ENCODE measurements at places on chromosomes 3 and 15. TPM values are rescaled to one million over a fixed set of nuclear protein-coding genes. Genes with fewer than 3 reads are reported as not detected.

DNA sequence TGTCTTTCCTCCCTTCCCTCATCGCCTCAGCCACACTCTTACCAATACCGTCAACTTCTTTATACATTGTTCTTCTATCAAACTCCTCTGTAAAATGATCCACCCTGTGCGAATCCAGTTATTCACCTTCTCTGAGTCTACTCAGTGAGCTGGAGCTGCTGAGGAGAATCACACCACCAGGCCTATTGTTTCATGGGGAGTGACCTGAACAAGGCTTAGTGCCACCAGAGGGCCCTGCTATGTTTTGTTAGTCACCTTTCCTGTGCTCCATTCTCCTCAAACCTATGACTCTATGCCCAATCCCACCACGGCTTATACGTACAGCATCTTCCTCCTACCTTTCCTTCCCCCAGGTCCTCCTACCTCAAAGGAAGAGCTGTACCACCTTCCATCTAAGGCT lies 50.4 kb upstream of the MED12L start:
- no peak for DNase-seq

GRCh38 chr3:168260859-168261258 lies 165.1 kb upstream of the GOLIM4 start:
- no peak for DNase-seq

The SCN5A gene
- 2.0 TPM for polyA plus RNA-seq

The UCN2 gene
- polyA plus RNA-seq = 0.32 TPM

GRCh38 chr3:104755791-104756190 lies 610.9 kb upstream of the ALCAM start:
- DNase-seq = no peak

- DNase-seq = no peak
Observed at GRCh38 chr3:43873723-43874122, 183.0 kb downstream of the ABHD5 start.

DNA sequence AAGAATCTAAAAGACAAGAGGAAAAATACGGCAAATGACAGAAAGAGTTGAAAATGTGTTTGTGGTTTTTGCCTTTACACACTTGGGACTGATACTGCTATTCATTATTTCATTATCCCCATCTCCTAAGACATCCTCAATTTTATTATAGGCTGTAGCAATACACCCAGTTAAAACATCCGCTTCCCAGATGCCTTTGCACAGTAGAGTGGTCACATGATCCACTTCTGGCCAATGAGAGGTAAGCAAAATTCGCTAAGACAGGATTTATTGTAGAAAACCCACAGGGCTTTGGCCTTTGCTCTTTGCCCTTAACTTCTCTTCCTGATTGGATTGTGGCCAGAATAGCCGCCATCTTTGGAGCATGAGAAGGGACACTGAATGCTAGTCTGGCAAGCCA lies 53.2 kb upstream of the BOC start:
- no peak for DNase-seq

DNA sequence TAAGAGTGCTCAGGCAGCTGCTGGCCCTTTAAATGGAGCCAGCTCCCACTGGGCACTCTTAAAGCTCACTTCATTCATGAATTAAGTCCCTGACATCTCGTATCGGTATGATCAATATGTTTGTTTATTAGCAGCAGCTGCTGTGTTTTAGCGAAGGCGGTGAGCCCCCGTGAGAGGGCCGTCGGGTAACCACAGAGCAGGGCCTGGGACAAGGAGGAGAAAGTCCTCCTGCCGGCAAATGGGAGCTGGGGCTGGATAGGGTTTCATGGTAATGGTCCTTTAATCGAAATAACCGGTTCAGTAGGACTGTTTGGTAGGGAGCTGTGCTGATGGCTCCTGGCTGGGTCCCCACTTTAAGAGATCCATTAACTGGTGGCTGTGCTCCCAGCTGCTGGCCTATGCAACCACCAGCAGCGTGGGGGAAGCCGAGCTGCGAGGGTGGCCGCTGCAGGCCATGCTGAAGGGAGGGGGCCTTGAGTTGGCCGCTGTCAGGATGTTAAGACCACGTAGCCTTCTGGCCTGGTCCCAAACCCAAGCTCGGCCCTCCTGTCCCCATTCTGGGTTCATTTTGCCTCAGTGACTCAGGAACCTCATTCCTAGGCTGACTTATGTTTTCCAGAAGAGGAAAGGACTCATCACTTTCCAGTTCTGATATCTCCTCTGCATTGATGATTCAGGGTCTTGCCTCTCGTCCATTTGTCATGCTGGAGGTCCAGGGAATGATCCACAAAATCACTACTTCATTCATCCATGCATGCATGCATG lies 67.6 kb upstream of the NTRK3 start:
- no peak for DNase-seq

The ZMYND10 gene
- 28.6 TPM for polyA plus RNA-seq

GRCh38 chr3:104526901-104527401 lies 839.8 kb upstream of the ALCAM start:
- no peak for DNase-seq

GRCh38 chr3:181328346-181328745 lies 338.8 kb upstream of the DNAJC19 start:
- no peak for DNase-seq

DNA sequence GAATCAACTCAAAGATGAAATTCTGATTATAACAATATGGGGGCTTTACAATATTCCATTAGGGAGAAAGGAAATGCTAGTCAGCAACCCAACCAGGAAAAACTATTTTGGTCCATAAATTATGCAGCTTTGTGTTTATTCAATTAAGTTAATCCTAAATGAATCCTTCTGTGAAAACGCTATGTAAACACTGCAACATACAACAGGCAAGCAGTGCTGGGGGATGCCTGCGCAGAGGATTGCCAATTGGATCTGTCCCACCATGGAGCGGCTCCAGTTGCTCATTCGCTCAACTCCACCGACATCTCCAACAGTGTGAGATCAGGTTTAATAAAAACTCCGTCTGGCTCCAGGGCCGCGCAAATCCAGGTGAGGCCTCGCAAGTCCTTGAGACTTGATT lies 290.5 kb upstream of the VEPH1 start:
- DNase-seq = peak; percentile 70

- DNase-seq = peak; percentile 25
Observed at GRCh38 chr3:188792793-188793192, 379.0 kb upstream of the TPRG1 start.

DNA sequence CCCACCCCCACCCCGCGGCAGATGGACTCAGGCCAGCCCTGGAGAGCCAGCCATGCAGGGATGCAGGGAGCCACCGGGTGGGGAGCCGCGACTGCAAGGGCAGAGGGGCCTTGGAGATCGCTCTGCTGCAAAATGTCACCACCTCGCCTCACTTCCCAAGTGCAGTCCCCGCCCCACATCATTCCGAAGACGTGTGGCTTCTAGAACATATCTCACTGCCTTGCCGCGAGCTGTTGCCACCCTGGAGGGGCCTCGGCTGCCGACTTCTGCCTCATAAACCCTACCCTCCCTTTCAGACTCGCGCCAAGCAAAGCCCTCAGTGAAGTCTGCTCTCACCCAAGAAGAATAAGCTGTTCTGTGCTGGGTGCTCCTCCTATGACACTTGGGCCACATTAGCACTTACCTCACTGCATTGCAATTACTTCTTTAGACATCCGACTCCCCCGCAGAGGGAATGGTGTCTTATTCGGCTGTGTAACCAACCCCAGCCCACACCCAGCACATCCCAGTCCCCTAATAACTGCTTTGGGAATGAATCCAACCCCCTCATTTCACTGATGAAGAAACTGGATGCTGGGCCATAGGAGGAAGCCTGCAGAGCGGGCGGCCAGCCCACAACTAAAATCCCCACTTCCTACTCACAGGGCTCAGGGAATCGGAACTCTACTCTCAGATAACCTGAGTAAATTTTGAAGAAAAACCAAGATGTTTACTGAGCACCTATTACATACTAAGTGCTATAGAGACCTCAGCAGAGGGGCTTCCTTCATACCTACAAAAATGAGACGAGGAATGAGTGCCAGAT lies 8.6 kb downstream of the TLE3 start:
- DNase-seq = no peak

The ZNF502 gene
- 9.3 TPM for polyA plus RNA-seq

DNA sequence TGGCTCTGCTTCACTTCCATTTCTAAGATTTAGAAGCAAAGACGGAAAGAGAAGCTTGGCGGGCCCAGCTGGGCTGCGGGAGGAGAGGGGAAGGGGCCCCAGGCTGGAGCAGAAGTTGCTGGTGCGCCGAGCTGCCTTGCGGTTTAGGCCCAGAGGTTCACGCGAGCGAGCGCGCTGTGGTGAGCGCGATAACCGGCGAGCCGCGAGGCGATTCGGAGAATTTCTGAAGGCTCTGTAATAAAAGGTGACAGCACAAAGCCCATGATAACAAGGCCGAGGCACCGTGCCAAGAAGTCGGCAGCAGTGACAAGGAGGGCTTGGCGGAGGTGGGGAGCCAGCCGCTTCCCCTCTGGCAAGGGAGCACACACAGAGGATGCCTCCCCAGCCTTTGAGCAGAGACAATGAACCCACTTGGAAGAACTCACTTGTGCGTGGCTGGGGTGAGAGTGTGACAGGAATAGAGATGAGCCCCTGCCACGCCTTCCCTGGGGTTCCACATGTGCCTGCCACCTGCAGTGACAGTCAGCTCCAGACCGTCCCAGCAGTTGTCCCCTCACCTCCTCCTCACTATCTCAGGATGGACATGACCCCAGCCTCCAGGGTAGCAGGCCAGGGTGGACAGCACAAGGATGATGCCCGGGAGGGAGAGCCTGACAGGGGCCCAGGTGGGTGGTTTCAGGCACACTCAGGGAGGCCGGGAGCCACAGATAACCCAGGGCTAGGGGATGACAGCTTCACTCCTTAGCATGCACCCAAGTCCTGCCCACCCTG lies 315.2 kb downstream of the UACA start:
- DNase-seq = no peak

GRCh38 chr15:80929225-80929624 lies 60.4 kb downstream of the MESD start:
- DNase-seq = no peak

GRCh38 chr3:11381563-11381962 lies 109.4 kb downstream of the ATG7 start:
- no peak for DNase-seq

DNA sequence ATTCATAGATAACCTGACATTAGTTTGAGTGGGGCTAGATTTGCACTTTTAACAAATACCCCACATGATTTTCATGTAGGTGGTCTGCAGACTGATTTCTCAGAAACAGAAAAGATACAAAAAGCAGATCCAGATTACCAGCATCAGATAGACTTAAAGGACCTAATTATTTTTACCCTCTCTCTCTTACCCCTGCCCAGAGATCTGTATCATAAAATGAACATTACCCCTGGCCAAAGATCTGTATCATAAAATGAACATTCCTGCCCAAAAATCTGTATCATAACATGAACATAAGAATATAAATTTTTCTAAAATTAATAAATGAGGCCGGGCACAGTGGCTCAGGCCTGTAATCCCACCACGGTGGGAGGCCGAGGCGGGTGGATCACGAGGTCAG lies 14.6 kb upstream of the TRPC1 start:
- no peak for DNase-seq

DNA sequence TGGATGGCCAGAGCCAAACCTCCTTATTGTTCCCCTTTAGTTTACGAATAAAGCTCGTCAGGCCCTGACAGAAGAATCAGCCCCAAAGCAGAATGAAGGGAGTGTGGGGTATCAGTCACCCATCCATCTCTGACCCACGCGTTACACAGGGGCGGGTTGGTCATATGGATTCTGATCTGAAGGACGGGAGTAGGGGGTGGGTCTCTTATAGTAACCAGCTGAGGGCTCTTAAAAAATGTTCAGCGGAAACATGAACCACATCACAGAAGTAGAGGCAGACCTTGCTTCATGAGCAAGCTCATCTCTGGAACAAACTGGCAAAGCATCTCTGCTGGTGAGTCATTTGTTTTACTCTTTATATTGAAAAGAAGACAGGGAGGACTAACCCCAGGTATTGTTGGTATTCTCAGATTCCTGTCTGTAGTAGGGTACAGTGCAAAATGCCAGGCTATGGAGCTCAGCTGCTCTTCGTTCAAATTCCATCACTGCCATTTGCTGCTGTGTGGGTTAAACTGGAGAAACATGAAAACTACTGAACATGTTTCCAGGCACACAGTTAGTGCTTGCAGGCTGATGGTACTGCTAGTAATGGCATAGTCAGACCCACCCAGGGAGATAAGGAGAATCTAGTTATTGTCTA lies at the start of gene CXCR6:
Gene CXCR6 (plus strand): TSS at position 258 of the 640 bp plus-strand sequence. CDS start 3,018 bp downstream, outside the sequence.
- no peak for DNase-seq

GRCh38 chr3:140128631-140129030 lies 193.6 kb downstream of the CLSTN2 start:
- no peak for DNase-seq

The KBTBD13 gene
- polyA plus RNA-seq = not detected

The ACTRT3 gene
- polyA plus RNA-seq = 2.8 TPM

DNA sequence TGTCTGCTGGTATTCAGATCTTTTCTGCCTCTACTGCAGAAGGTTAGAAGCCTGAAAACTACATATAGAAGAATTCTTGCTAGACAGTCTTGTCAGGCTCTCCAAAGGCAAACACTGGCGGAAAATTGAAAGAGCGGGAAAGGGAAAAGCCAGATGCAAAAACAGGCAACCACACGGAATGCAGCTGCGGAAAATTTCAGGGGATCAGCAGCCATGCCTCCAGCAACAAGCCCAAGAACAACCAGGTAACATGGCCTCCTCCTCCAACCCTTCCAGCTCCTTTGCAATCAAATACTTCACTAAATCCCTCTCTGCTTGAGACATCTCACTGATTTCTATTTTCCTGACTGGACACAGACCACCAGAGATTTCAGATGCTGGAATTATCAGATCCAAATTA lies 9.6 kb downstream of the UBP1 start:
- no peak for DNase-seq

The TMC3 gene
- 1.5 TPM for polyA plus RNA-seq

- DNase-seq = no peak
Observed at GRCh38 chr3:179156170-179156569, 8.0 kb downstream of the PIK3CA start.

GRCh38 chr15:47577461-47577860 lies 139.8 kb upstream of the SEMA6D start:
- no peak for DNase-seq

- no peak for DNase-seq
Observed at GRCh38 chr15:50873935-50874361, 34.5 kb upstream of the AP4E1 start.

DNA sequence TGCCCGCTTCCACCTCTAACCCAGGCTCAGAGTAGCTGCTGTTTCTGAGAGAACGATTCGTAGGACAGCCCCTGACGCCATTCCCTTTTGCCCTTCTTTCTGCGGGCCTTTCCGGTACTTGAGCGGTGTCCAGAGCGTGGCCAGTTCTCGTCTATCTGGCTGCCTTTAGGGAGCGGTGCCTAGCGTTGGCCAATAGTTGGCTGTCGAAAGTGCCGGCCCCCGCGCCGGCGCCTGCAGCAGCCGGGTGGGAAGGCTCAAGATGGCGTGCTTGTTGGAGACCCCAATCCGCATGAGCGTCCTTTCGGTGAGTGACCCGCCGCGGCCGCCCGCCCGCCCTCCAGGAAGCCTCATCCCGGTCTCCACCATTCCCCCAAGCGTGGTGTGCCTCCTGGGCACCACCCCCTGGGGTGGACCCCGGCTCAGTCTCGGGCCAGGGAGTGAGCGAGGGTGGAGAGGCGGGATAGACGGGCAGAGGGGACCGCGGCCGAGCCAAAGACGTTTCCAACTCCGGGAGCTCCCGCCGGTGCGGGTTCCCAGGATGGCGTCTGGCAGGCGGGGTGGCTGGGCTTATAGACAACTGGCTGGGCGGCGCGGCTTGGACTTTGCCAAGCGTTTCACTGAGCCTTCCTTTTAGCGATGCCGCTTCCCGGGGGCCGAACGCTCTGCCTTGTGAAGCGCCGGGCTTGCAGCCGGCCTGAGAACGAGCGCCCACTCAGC lies at the start of gene ARMC8:
Gene ARMC8 (plus strand): TSS at position 6 of the 717 bp plus-strand sequence. CDS start 254 bp downstream, at position 260.
- DNase-seq = no peak
